ENCODE measurements at places on chromosomes 13 and 19. TPM values are rescaled to one million over a fixed set of nuclear protein-coding genes. Genes with fewer than 3 reads are reported as not detected.

The CYP2F1 gene
- total RNA-seq: not detected

The ZSCAN4 gene
- total RNA-seq: not detected

The LILRB5 gene
- not detected for total RNA-seq

The ALG5 gene
- 20.8 TPM for total RNA-seq

The TRPM4 gene
- total RNA-seq: 0.62 TPM

The ZNF302 gene
- total RNA-seq: 13.1 TPM

The DAND5 gene
- total RNA-seq: not detected

The TEAD2 gene
- 0.20 TPM for total RNA-seq

The GEMIN7 gene
- total RNA-seq: 14.7 TPM

The ZNF30 gene
- 5.5 TPM for total RNA-seq

The OR7D2 gene
- total RNA-seq: 0.14 TPM

The CAPS gene
- total RNA-seq: 2.1 TPM

The ZNF468 gene
- total RNA-seq: 8.0 TPM

The GPR42 gene
- 0.30 TPM for total RNA-seq

The ZNF181 gene
- total RNA-seq: 4.3 TPM

The KLK11 gene
- total RNA-seq: not detected

The CCL25 gene
- not detected for total RNA-seq

The MBD3L3 gene
- total RNA-seq: not detected

The C19orf38 gene
- total RNA-seq: 4.4 TPM

The ZNF20 gene
- total RNA-seq: 3.1 TPM

The NLRP9 gene
- not detected for total RNA-seq

The CFAP97D2 gene
- not detected for total RNA-seq

The NTF4 gene
- total RNA-seq: not detected

The RLN3 gene
- not detected for total RNA-seq

The ZNF556 gene
- total RNA-seq: not detected

The CLN5 gene
- total RNA-seq: 13.6 TPM

The NUMBL gene
- total RNA-seq: 6.2 TPM

The JUND gene
- 105 TPM for total RNA-seq

The SIGLEC5 gene
- not detected for total RNA-seq

The ADGRE1 gene
- 11.2 TPM for total RNA-seq

The ZNF578 gene
- 0.36 TPM for total RNA-seq

The ANGPTL8 gene
- total RNA-seq: not detected

The NTN5 gene
- total RNA-seq: not detected

The NEK3 gene
- total RNA-seq: 4.3 TPM

The CHMP2A gene
- 111 TPM for total RNA-seq

The CLEC17A gene
- total RNA-seq: 0.26 TPM

The DCLK1 gene
- total RNA-seq: not detected

The LGALS14 gene
- 1.2 TPM for total RNA-seq

The CYP4F12 gene
- total RNA-seq: not detected

The BORCS8 gene
- total RNA-seq: 16.1 TPM

The SIGLECL1 gene
- not detected for total RNA-seq

The KCNC3 gene
- total RNA-seq: 2.0 TPM

The CDX2 gene
- total RNA-seq: not detected

The EID2B gene
- total RNA-seq: 5.7 TPM

The SPRY2 gene
- total RNA-seq: 0.44 TPM

The ZNF345 gene
- 3.0 TPM for total RNA-seq

The CEACAM4 gene
- not detected for total RNA-seq

The PRR22 gene
- 1.1 TPM for total RNA-seq

The LMO7 gene
- 10.5 TPM for total RNA-seq

The OR7A17 gene
- total RNA-seq: not detected

The IGFL2 gene
- total RNA-seq: not detected

The HAUS5 gene
- total RNA-seq: 42.5 TPM

The NAPSA gene
- 40.2 TPM for total RNA-seq

The CA11 gene
- total RNA-seq: 12.0 TPM
